Spinal cord (tissue), 10 donors: ENCODE measurements at places on chromosomes 13 and 19.

DNA sequence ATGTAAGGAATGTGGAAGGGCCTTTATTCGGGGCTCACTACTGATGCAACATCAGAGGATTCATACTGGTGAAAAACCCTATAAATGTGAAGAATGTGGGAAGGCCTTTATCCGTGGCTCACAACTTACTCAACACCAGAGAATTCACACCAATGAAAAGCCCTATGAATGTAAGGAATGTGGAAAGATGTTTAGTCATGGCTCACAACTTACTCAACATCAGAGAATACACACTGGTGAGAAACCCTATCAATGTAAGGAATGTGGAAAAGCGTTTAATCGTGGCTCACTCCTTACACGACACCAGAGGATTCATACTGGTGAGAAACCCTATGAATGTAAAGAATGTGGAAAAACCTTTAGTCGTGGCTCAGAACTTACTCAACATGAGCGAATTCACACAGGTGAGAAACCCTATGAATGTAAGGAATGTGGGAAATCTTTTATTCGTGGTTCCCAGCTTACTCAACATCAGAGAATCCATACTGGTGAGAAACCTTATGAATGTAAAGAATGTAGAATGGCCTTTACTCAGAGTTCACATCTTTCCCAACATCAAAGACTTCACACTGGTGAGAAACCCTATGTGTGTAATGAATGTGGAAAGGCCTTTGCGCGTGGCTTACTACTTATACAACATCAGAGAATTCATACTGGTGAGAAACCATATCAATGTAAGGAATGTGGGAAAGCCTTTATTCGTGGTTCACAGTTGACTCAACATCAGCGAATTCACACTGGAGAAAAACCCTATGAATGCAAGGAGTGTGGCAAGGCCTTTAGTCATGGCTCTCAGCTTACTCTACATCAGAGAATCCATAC, 44.3 kb downstream of the ZNF585A start:
- no peak for DNase-seq

GRCh38 chr19:2046046-2046907, 4.8 kb downstream of the MKNK2 start:
- no peak for DNase-seq

GRCh38 chr19:5561559-5561958, 6.2 kb downstream of the TINCR start:
- DNase-seq = no peak

- no peak for DNase-seq
Measured at GRCh38 chr13:110055089-110055488, 251.9 kb downstream of the COL4A1 start.

- no peak for DNase-seq
Measured at GRCh38 chr19:47765523-47766358, 12.8 kb upstream of the SELENOW start.

GRCh38 chr13:29428310-29429181, 166.9 kb downstream of the SLC7A1 start:
- peak; percentile 79 for DNase-seq

GRCh38 chr19:18532168-18532890, 10.5 kb upstream of the ELL start:
- no peak for DNase-seq

DNA sequence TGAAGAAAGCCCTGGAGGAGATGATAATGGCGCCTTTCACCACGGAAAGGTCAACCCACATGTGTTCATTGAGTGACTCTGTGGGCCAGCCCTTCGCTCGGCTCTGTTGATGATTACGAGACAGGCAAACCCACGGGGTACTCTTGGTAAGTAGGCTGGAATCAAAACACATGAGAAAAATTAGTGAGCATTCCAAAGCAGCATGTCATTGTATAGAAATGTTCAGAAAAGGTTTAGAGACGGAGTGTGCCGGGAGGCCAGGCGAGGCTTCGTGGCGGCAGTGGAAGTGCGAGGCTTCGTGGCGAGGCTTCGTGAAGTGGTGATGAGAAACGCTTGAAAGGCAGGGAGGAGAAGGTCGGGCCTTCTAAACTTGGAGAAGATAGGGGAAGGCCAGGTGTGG, 144.3 kb downstream of the ZNF536 start:
- DNase-seq = no peak

DNA sequence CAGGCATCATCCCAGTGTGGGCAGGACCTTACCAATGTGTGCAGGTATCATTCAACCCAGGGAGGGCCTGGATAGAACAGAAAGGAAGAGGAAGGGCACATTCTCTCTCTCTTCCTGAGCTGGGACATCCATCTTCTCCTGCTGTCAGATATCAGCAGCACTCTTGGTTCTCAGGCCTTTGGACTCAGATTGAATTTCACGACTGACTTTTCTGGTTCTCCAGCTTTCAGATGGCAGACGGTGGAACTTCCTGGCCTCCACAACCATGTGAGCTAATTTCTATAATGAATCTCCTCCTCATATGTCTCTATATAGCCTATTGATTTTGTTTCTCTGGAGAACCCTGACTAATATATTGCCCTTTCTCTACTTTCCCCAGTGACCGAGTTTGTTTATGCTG, 77.3 kb downstream of the OLFM4 start:
- DNase-seq = no peak

DNA sequence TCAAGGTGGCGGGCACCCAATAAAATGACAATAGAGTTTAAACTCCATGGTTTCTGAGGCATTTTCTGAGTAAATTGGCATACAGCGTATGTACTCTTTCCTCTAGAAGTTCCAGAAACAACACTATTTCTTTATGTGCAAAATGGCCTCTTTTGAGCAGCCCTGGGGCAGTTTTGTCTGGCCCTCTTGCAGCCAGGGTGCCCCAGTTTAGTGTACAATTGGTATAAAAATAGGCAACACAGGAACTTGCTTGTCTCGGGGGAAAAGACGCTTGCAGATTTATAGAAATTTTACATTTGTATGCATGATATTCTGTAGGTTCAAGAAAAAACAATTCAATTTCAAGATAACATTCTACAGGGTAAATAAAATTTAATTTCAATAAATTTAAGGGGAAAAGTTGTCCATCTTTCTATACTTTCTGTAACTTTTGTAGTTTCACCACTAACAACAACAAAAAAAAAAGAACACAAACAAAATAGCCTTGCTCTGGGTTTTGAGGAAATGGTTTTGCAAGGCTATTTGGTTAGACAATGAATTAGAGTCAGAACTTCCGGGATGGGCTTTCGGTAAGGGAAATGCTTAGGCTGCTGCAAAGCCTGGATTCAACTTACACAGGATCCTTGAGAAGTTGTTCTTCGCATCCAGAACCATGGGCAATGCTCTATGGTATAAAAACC, 45.3 kb downstream of the LRCH1 start:
- no peak for DNase-seq

GRCh38 chr19:53915000-53915399, 5.9 kb downstream of the CACNG7 start:
- DNase-seq = no peak

DNA sequence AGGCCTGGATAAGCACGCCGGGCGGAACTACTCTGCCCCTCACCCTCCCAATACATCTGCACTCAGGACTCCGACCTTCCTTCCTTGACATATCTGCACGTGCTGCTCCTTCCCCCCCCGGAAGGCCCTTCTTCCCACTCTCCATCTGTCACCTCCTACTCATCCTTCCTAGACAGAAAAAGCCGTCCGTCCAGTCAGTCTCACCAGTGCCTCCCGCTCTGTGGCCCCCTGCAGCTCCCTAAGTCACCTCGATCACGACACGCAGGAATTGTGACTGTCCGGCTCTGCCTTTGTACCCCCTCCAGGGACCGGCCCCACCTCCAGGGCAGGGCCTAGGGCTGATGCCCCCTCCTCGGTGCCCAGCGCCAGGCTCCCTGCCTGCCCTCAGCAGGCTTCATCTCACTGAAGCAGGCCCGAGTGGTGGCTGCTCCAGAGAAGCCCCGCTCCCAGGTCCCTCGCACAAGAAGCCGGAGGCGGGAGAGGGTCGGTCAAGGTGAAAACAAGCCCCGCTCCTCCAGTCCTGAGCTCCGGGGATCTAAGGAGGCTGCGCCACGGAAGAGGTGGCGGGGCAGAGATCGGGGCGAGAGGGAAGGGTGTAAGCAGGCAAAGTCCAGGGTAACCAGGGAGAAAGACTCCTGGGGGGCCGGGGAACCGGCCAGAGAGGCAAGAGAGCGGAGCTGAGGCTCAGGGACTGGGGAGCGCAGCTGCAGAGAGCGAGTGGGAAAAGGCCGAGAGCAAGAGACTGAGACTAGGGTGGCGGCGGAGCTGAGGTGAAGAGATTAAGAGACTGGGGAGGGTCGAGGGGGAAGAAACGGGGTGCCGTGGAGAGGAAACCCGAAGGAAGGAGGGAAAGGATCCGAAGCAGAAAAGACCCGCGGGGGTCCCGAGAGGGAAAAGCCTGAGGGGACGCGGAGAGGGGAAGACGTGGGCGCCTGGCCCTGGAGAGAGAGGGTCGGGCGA, 1.1 kb downstream of the PPP6R1 start:
- peak; percentile 29 for DNase-seq

DNA sequence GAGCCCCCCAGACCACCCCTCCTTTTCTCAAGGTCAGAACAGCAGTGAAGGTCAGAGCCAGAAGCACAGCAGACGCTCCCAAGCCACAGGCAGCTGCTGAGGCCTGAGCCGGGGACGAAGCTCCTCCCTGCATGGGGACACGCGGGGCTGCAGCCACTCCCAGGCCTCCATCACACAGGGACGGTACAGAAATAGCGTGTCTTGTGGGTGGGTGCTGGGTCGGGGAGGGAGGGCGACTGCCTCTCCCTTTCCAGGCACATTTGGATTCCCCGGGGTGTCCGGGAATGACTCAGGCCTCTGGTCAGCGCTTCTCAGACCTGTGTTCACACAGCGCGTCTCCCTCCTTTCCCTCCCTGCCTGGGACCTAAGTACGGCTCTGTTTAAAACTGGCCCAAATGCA, 33.2 kb downstream of the RASA3 start:
- DNase-seq = no peak

GRCh38 chr19:13839130-13839937, 37.6 kb upstream of the NANOS3 start:
- DNase-seq = no peak

GRCh38 chr13:96844616-96845015, 149.7 kb downstream of the OXGR1 start:
- no peak for DNase-seq

GRCh38 chr19:42270346-42271044, 1.4 kb downstream of the CIC start:
- no peak for DNase-seq

DNA sequence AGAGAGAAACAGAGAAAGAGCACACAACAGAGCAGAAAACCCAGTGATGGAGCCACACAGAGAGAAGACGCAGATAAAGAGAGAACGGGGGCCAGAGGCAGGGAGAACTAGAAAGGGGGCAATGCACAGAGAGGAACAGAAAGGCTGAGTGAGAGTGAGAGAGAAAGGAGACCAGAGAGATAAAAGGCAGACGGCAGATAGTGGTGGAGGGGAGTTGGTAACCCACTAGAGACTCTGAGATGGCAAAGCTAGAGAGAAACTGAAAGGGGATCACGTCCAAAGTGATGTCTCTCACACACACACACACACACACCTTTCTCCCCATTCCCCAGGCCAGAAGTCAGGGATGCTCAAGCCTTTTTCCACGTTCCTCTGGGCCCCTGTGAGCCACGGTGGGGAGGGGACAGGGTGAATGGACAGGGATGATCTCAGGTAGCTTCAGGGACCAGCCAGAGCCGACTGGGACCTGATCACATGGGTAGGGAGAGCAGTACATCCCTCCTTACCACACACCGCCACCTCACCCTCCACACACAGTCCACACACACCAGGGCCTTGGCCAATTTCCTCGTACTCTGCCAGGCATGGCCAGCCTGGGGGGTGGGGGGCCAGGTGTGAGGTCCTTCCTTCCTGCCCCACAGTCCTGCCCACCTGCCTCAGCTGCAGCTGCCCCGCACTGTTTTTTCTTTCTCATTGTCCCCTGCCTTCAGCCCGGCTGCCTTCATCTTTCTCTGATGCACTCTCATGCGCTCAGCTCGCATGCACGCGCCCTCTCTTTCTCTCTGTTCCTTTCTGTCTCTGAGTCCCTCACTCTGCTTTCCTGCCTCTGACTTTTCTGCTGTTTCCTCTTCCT, 22.5 kb upstream of the POU2F2 start:
- no peak for DNase-seq

DNA sequence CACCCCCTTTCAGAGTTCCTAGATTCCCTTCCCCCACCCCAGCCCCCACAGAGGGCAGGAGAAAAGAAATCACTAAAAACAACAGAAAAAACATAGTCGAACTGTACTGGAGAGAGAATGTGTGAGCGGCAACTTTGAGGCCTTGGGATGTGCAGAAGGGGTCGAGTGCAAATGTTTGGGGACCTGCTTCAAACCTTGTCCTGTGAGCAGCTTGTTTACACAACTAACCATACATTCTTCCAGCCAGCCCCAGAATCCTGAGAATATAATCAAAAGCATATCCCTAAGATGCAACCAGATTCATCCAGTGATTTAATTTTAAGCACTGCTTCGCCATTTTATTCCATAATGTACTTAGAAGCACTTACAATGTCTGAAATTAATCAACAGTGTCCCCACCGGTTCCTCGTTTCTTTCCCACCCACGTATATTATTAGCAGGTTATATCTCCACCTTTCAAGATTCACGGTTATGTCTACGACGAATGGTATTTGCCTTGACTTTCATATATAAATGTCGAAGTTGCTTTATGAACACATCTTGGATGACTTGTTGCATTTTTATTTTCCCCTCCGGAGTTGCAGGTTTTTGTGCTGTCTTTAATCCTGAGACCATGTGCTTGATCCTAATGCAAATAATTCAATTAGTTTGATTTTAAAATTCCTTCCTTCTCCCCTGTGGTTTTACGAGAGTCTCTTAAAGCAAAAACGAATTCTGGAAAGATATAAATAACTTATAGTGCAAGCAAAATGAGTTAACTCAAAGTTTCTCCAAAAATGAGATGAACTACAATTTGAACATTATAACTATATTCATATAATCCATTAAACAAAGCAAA, 107.6 kb downstream of the ZIC5 start:
- no peak for DNase-seq

GRCh38 chr19:48858984-48859710, 9.3 kb downstream of the PLEKHA4 start:
- no peak for DNase-seq

DNA sequence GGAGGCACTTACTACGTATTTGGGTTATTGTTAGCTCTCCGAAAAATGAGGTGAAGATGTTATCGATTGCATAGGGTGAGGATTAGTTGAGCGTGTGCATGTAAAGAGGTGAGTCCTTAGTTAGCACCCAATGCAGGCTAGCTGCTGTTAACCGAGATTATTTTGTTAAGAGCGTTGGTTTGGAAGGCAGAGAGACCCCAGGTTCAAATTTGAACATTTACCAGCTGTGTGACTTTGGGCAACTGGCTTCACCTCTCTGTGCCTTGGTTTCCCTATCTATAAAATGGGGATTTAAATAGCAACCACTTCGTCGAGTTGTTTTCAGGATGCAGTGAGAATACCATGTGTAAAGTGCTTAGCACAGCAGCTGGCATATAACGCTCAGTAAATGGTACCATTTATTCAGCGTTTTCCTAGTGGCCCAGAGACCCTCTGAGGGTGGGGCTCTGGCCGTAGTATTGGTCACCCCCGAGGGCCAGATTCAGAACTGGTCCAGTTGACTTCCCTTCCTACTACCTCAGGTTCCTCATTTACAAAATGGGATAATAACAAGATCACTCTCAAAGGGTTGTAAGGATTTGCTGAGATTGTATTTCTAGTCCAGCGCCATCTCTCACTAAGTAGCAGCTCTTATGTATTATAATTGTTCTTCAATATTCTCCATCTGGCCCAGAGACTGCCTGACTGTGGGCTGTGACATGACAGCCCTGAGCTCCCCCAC, 887 bp downstream of the SIPA1L3 start:
- no peak for DNase-seq

GRCh38 chr13:28568286-28568685, 73.4 kb upstream of the FLT1 start:
- DNase-seq = no peak
